ENCODE measurements at places on chromosomes 3 and 15. TPM values are rescaled to one million over a fixed set of nuclear protein-coding genes. Genes with fewer than 3 reads are reported as not detected.

The IQCF5 gene
- not detected for total RNA-seq

The SYNPR gene
- total RNA-seq = not detected

The CCDC39 gene
- total RNA-seq = not detected

The TRIM59 gene
- total RNA-seq = 45.1 TPM

The CCR8 gene
- 11.3 TPM for total RNA-seq

The SLCO2A1 gene
- total RNA-seq = not detected

The PLXND1 gene
- total RNA-seq = 1.1 TPM

The CHRNA3 gene
- total RNA-seq = not detected

The ARRDC4 gene
- total RNA-seq = 2.2 TPM

The CSPG5 gene
- 0.49 TPM for total RNA-seq

The C3orf70 gene
- total RNA-seq = 0.05 TPM

The PEX5L gene
- total RNA-seq = 0.12 TPM

The DMXL2 gene
- total RNA-seq = 5.2 TPM

The FGF12 gene
- not detected for total RNA-seq

The B3GALNT1 gene
- 5.4 TPM for total RNA-seq

The VGLL3 gene
- not detected for total RNA-seq

The C3orf85 gene
- total RNA-seq = not detected

The LIPH gene
- total RNA-seq = not detected

The STAB1 gene
- total RNA-seq = 0.12 TPM

The TICRR gene
- 15.4 TPM for total RNA-seq

The BBX gene
- total RNA-seq = 40.2 TPM

The CFAP91 gene
- 0.17 TPM for total RNA-seq

The TTC14 gene
- 67.4 TPM for total RNA-seq

The EPHA6 gene
- not detected for total RNA-seq

The NSMCE3 gene
- total RNA-seq = 9.0 TPM

The PATL2 gene
- total RNA-seq = 62.1 TPM

The SAMD7 gene
- total RNA-seq = not detected

The GOLGA8S gene
- total RNA-seq = 0.61 TPM

The BHLHE40 gene
- 548 TPM for total RNA-seq

The FEZF2 gene
- total RNA-seq = not detected

The FETUB gene
- not detected for total RNA-seq

The KNG1 gene
- total RNA-seq = not detected

The RASL12 gene
- total RNA-seq = not detected

The PAK6 gene
- total RNA-seq = 0.22 TPM

The PROK2 gene
- not detected for total RNA-seq

The NR2E3 gene
- total RNA-seq = not detected

Data from T-helper 1 cell treated with Interleukin-12 subunit alpha and Interleukin-12 subunit beta and Interleukin-4 antibody, amounts not matched to agents 30 ng/mL and 1 ng/mL, for 36 hours (primary cell).